Ureter (tissue), 1 donor: ENCODE measurements at places on chromosomes 2 and 18. TPM values are rescaled to one million over a fixed set of nuclear protein-coding genes. Genes with fewer than 3 reads are reported as not detected.

GRCh38 chr2:19685731-19686130 lies 216.1 kb downstream of the TTC32 start:
- DNase-seq, result no peak

GRCh38 chr18:63553081-63553480 lies 10.9 kb downstream of the SERPINB12 start:
- DNase-seq, result peak; percentile 49

- no peak for DNase-seq
These were observed 13.9 kb downstream of the IL1F10 start for GRCh38 chr2:113081488-113082210.

GRCh38 chr2:106686814-106687213 lies 199.2 kb downstream of the ST6GAL2 start:
- no peak for DNase-seq

DNA sequence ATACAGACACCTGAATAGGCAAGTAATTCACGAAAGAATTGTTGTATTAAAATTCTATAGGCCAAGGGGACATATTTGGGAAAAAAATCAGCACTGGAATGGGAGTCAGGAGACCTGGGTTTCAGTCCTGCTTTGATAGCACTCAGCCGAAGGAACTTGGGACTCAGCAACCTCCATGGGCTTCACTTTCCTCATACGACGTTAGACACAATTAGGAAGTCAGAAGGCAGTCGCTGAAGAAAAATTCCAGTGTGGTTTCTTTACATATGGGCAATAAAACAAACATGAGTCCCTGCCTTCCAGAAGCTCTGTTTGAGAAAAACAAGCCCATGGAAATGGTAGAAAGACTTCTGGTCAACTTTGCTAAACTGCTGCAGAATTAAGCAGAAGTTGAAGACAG lies 15.1 kb upstream of the CYRIA start:
- no peak for DNase-seq

The TRIM43 gene
- total RNA-seq, result not detected

The BARD1 gene
- total RNA-seq, result 11.8 TPM

The DNAH7 gene
- 5.5 TPM for total RNA-seq

The PCARE gene
- not detected for total RNA-seq
